ENCODE measurements at places on chromosomes 1 and 21.

DNA sequence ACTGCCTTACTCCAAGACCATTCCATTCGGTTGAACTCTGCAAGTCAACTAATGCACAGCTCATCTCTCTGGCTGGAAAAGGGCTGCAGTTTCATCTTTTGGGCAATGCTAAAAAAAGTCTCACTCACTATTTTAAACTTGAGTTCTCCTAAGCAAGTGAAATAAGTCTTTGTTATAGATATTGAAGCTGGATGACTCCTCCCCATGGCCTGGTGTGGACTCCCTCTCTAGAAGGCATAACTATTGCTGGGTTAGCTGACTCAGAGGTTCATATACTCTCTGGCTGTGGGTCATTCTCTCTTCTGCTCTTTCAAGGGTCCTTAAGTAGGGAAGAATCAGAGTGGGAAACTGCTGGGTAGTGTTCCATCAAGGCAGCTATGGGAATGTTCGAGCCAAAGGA, 88.0 kb downstream of the XCL2 start:
- no peak for DNase-seq

DNA sequence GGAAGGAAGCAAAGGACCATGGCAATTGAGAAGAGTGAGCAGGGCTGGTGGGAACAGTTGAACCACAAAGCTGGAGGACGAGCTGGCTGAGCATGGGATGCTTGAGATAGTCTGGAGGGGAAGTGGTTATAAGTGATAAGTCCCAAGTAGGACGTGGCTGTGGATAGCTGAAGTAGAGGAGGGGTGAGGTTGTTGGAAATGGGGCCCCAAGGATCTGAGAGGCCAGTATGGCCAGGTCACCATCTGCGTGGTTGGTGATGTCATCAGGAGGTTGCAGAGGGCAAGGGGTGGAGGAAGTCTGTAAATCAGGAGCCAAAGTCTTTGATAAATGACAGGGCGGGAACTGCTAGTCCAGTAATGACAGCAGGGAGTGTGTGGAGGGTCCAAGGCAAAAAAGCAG, 11.0 kb upstream of the REN start:
- DNase-seq: no peak

GRCh38 chr1:153939476-153939875, 7.0 kb downstream of the DENND4B start:
- no peak for DNase-seq

DNA sequence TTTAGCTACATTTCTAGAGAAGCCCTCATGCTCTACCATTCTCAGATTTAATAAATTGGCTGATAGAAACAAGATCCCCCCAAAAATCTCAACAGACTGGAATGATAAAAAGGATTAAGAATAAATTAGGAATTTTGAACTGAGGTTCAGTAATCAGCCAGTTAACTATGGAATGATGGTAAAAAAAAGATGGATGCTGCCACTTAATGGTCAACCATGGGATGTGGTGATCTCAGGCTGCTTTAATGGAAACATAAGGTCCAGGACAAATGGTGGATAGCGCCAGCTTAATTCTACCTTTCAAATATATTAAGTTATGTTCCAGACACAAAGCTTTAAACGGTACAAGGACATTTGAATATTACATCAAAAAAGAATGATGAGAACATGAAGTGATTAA, 49.9 kb downstream of the CCN1 start:
- no peak for DNase-seq

- DNase-seq: no peak
Measured at GRCh38 chr1:56199956-56200355, 379.4 kb downstream of the PLPP3 start.

- no peak for DNase-seq
Measured at GRCh38 chr1:85465786-85466134, 801 bp upstream of the DDAH1 start.

- no peak for DNase-seq
Measured at GRCh38 chr1:112093372-112093694, 103.9 kb upstream of the KCND3 start.

- no peak for DNase-seq
Measured at GRCh38 chr1:98763488-98764150, 102.1 kb downstream of the SNX7 start.

GRCh38 chr1:172647987-172648386, 10.9 kb upstream of the FASLG start:
- DNase-seq: no peak

- DNase-seq: peak; percentile 80
Measured at GRCh38 chr1:172343240-172344160, 77.0 kb upstream of the C1orf105 start.

DNA sequence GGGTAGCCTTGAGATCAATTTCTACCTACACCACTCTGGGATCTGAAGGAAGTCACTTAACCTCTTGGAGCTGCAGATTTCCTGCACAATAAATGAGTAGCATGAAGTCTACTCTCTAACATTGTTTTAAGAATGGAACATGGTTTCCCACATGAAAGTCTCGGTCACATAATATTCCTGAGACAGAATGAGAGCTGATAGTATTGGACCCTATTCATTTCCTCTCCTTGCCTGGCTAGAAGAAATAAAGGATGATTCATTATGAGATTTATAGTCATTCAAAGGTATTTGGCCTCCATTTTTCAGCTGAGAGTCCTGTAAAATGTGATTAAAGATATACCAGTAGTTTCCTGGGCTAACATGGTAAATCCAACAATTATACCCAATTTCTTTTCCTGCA, 56.7 kb downstream of the ARHGAP29 start:
- no peak for DNase-seq

DNA sequence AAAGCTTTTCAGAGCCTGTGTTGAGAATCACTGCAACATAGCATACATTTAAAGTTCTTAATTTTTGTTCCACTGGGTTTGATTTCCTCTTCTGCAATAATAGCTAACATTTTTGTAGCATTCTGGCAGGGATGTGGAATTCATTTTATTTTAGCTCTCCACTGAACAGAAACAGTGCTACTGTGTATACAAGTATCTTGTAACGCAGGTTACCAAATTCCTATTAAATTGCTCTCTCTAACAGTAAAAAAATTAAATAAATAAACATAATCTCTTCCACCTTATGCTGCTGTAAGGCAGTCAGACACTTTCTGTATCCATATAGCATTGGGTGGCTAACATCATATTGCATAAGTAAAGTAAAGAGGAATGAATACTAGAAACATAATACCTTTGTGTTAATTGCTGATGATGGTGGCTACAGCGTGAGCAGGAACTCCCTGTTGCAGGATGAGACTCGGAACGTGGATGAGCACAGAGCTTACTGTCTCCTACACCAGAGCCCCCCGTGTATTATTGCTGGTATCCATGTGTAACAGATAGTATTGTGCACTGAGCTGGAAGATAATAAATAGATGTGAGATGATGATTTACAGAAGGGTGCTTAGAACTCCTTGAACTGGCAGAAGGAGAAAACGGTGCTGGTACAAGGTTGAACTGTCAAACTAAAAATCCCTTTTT, 276.9 kb upstream of the SNX7 start:
- DNase-seq: no peak

DNA sequence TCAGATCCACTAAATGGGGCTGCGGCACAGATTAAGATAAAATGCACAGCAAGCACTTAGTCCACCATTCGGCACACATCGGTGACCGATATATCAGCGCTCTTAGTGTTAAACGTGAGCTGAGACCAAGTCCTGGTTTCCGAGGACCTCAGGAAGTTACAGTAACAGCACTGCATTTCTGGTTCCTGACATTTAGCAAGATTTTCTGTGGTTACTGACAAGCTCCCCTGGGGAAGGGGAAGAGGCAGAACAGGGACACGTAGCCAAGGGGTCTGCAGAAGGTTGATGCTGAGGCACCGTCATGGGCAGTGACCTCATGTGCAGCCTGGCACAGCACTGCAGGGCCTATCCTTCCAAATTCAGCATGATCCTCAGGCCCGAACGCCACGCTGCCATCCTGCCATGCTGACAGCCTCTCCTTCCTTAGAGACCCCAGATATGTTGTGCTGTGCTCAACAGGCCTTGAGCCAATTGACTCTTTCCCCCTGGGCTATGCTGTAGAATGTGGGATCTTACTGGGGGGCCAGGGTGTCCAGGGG, 13.4 kb upstream of the PEF1 start:
- DNase-seq: no peak

DNA sequence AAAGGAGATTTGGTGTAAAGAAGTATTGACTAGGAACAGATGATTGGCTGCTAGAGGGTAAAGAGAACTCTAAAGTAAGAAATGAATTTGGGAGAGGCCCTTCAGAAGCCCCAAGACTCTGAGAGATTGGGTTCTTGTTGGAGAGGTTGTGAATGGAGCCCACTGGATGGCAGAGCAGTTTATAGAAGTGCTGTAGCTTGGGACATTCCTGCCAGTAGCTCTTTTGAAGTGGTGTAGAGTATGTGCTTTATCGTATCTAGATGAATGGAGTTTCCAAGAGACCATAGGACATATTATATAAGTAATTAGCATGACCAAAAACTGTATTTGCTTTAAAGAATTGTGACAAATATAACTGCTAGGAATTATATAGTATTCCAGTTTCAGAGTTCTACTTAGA, 21.3 kb downstream of the USP25 start:
- DNase-seq: no peak

GRCh38 chr1:205792961-205793673, 17.8 kb upstream of the RAB29 start:
- DNase-seq: no peak

GRCh38 chr1:28144203-28145135, 32.0 kb downstream of the PTAFR start:
- no peak for DNase-seq

GRCh38 chr1:65150583-65151263, 2.7 kb downstream of the AK4 start:
- DNase-seq: no peak

DNA sequence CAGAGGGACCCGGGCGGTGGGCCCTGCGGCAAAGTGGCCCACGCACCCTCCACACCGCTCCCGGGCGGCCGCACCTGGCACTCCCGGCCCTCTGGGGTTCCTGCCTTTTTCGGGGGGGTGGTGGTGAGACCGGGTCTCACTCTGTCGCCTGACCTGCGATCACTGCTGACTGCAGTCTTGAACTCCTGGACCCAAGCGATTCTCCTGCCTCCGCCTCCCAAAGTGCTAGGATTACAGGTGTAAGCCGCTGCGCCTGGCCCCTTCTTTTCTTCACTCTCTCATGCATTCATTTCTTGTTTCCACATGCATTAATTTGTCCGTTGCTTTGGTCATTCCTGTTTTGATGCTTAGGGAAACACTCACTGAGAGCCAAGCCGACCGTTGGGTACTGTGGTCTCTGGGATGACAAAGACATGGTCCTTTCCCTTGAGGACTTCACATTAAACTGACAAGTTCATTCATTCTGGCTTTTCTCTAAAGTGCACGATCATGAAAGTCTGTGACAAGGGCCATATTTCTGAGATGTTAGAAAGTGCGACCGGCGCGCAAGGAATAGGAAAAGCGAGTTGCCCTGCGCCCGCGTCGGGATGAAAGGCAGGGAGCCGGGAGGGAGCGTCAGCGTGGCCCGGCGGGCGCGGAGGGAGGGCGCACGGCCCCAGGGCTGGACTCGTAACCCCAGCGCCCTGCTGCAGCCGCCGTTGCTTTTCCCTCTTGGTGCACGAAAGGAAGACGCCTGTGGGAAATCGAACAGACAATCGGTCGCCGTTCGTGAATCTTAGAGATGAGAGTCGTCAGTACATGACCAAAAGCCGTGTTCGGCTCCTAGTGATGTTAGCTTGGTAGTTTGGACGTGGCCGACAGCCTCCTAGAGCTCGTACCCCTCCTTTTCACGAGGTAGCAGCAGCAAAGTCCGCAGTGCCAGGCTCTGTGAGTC, 1.0 kb upstream of the MCOLN2 start:
- no peak for DNase-seq

- DNase-seq: no peak
Measured at GRCh38 chr21:29640080-29640508, 299.7 kb downstream of the GRIK1 start.

DNA sequence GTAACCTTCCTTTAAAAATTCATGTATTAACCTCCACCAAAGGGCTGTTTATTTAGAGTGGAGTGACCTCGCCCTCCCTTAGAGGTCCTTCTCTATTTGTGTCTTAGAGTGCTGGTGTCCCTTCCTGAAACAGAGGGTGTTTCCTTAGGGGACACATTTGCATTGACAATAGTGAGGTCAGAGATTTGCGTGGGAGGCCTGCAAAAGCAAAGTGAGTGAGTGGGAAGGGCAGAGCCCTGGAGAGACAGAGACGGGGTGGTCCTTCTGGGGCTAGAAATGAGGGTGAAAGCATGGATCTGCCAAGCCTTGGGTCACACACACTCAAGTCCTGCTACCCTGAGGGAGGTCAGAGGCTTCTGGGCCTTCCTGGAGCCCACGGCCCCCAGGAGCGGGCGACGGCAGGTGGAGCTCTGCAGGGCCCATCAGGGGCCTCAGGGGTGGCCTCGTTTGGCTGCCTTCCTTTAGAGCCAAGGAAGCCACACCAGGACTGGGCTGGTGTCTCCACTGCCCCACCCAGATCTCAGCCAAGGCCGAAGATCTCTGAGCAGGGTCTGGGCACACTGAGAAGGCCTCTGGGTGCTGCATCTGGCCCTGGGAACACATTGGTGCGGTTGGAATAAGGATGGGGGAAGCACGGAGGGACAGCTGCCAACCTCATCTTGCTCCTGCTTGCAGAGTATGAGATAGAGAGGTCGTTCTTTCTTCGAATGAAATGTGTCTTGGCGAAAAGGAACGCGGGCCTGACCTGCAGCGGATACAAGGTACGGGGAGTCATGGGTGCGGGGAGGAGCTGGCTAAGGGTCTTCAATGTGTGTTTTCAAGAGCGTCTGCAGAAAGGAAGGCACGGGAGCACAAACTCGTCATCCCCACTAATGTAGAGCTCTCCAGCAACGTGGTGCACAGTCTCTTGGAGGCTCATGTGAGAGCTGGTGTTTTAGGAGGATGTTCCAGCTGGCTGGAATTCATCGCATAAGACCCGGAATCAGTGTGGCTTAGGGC, 23.8 kb downstream of the SIM2 start:
- DNase-seq: no peak

DNA sequence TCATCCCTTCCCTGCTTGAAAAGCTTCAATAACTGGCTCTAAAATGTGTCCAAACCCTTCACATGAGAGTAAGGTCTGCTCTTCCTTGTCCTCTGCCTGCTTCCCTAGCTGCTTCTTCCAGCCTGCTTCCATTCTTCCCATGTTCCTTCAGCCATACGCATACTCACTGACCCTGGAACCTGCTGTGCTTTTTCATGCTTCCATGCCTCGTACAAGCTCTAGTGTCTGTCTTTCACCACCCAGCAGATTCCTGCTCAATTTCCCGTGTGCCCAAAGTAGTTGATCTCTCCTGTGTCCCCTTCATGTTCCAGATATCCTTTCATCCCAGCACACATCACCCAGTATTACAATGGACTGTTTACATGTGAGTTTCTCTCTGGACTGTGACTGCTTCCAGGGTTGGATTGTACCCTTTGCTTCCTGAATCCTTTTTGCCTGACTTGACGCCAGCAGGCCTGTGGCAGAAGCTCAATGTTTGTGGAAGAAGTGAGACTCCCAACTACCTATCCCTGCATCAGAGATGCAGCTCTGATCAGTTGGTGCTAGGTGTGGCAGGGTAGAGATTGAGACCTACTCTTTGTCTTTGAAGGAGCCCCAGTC, 35.9 kb upstream of the RNF19B start:
- no peak for DNase-seq

GRCh38 chr1:248918131-248918530, 12.1 kb downstream of the PGBD2 start:
- no peak for DNase-seq

Measured in hindlimb muscle (tissue), 1 donor.